NCI-H2081 treated with DMSO at 0.1 percent for 48 hours (cell line): ENCODE measurements at places on chromosomes 7 and 10.

- no peak for DNase-seq
Measured at GRCh38 chr10:20596065-20596755, 300.9 kb downstream of the NEBL start.

DNA sequence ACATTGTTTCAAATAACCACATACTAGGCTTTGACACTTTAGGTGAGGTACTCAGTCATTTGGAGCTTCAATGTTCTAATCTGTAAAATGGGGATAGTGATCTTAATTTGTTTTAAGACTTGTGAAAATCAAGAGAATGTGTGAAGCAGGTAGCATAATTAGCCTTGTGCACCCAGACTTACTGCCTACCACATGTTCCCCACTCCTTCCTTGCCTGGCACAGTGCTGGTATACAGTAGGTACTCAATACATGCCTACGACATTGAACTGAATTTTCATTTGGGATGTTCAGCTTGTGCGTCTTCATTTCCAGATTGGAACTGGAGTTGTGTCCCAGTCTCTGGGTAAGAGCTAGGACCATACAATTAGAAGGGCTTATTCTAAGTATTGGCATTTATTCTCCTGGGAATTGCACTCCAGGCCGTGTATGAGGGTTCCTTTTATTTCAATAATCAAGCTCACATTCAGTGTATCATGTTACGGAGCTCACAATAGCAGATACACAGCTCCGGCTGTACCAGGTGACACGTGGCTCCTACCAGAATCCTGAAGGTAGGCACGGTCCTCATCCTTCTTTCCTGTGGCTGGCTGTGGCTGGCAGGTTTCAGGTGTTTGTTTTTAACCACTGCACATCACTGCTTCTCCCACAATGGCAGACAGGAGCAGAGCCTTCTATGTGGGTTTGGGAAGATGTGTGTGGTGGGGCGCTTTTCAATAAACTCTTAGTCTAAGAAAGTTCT, 109.4 kb upstream of the PDCD4 start:
- no peak for DNase-seq

- no peak for DNase-seq
Measured at GRCh38 chr7:91752102-91752501, 128.4 kb downstream of the MTERF1 start.

- no peak for DNase-seq
Measured at GRCh38 chr7:21412957-21413356, 14.9 kb upstream of the SP4 start.

- DNase-seq: no peak
Measured at GRCh38 chr10:51083356-51083853, 9.1 kb downstream of the PRKG1 start.

GRCh38 chr7:45182856-45183710, 25.5 kb downstream of the RAMP3 start:
- no peak for DNase-seq

- DNase-seq: no peak
Measured at GRCh38 chr10:99337311-99337811, 8.2 kb downstream of the CNNM1 start.

- no peak for DNase-seq
Measured at GRCh38 chr10:133100706-133101415, 13.1 kb downstream of the ADGRA1 start.

DNA sequence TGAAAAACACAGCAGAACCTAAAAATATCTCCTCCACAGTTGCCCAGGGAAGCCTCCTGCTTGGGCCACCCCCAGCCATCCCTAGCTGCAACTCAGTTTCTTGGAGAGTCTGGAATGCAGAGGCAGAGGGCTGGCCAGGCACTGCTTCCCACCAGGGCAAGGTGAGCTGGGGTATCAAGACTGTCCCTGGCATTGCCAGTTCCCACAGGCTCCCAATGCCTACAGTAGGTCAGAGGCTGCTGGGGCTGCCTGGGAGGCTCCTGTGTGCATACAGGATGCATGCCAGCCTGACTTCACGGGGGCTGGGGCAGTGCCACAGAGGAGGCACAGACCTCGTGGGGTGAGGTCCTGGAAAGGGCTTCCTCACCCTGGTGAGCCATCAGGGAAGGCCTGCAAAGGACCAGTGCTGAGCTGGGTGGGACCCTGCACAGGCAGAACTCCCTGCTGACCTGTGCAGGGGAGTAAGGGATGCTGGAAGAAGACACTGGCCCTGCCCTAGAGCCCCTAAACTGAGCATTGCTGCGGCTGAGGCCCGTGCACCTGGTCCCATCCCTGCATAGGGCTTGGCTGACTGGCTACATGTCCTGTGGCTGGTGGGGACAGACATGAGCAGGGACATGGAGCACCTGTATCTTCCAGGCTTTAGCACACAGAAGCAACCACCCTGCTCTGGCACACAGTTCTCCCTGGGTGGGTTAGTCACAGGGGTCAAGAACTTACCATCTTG, 121.9 kb upstream of the RET start:
- no peak for DNase-seq

DNA sequence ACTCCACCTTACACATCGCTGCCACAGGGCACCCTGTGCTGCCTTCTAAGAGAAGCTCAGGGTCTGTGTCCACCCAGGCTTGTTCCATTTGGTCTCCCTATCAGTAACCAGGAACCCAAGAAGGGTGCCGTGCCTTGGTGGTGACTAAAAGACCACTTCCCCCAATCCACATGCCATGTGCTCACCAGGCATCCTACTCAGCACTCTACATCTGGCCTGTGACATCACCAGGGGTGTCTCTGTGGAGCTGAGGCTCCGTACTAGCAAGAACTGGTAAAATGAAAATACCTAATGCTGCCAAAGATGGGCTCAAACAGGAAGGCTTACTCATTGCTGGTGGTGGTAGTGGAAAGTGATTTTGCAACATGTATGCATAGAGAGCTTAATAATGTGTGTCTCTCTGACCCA, 19.0 kb upstream of the C10orf71 start:
- no peak for DNase-seq

DNA sequence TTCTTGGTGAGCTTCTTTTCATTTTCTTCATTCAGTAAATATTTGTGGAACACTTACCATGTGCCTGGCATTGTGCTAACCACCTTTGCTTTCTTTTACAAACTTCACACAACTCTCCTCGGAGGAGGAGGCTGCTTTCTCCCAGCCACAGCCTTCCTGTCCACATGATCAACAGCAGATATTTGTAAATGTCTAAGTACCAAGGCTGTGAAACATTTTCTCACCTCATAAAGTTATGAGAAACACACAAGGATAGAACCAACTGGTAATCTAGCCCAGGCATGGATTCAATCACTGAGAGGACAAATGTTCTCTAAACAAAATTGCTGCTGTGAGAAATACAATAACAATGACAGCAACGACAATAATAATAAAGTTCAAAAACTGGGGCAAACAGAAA, 3.9 kb downstream of the CTTNBP2 start:
- no peak for DNase-seq

DNA sequence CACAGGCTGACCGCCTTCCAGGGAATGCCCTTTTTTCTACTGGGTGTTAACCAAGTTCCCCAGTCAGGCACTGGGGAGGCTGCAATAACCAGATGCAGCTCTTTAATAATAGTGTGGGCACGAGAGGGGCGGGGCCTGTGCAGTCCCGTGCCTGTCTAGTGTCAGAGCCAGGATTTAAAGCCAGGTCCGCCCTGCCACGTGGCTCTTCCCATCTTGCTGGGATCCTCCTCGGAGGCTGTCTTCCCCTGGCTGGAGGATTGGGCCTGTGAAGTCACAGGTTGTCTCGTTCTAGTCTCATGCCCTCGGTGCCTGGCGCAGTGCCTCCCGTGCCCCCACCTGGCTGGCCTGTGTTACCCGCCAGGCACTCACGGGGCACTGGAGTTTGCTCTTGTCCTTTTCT, 25.2 kb downstream of the TMEM120A start:
- DNase-seq: no peak

DNA sequence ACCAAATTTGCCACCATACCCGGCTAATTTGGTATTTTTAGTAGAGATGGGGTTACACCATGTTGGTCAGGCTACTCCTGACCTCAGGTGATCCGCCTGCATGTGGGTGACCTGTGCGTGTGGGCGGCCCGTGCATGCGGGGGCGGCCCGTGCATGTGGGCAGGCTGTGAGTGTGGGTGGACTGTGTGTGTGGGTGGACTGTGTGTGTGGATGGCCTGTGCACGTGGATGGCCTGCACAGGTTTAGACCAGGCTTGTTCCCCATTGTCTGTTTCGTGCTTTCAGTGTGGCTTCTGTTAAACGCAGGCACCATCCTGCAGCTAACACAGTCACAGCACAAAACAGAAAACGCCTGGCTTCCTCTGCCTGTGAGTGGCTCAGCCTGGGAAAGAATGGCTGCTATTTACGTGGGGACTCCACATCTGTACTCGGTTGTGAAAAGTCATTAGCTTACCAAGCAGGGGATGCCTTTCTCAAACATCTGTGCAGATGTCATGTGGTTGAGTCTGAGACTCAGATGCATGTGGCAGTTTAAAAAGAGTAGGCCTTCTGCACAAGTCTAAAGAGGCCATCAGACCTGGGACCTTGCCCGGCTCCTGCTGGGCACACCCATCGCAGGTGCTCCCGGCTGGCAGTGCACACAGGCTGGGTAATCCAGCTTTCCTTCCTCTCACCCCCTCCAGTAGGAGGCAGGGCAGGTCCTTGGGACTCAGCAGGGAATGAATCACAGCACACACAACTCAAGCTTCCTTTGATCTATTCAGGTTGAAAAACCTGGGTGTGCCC, 91.6 kb downstream of the COBL start:
- no peak for DNase-seq

GRCh38 chr10:44380829-44381600, 3.9 kb downstream of the CXCL12 start:
- no peak for DNase-seq
